ENCODE measurements at places on chromosomes 13 and 19. TPM values are rescaled to one million over a fixed set of nuclear protein-coding genes. Genes with fewer than 3 reads are reported as not detected.

CRLF1 gene
- total RNA-seq: 7.1 TPM

EPN1 gene
- 214 TPM for total RNA-seq

MBD3L2 gene
- total RNA-seq: not detected

ZNF569 gene
- total RNA-seq: 3.9 TPM

MYH14 gene
- total RNA-seq: 4.4 TPM

SBK3 gene
- 2.6 TPM for total RNA-seq

CBY2 gene
- total RNA-seq: 0.14 TPM

RNF225 gene
- total RNA-seq: 0.19 TPM

TSSK6 gene
- 2.1 TPM for total RNA-seq

MIA gene
- 0.30 TPM for total RNA-seq

FUT6 gene
- total RNA-seq: not detected

CATSPERD gene
- total RNA-seq: not detected

ZNF865 gene
- 6.8 TPM for total RNA-seq

EFNA2 gene
- total RNA-seq: 2.1 TPM

PSG1 gene
- total RNA-seq: 0.23 TPM

ACER1 gene
- not detected for total RNA-seq

HSH2D gene
- 0.10 TPM for total RNA-seq

CCNA1 gene
- total RNA-seq: 0.45 TPM

RGCC gene
- 12.9 TPM for total RNA-seq

SMIM17 gene
- 0.11 TPM for total RNA-seq

KLK4 gene
- total RNA-seq: not detected

PSG2 gene
- not detected for total RNA-seq

CALR3 gene
- not detected for total RNA-seq

DACT3 gene
- 0.29 TPM for total RNA-seq

Measured in A549 treated with dexamethasone at 1 μM for 4 hours (cell line).